ENCODE measurements at places on chromosomes 2 and 18. TPM values are rescaled to one million over a fixed set of nuclear protein-coding genes. Genes with fewer than 3 reads are reported as not detected.

The SETBP1 gene
- 1.3 TPM for total RNA-seq

The FNDC4 gene
- 24.5 TPM for total RNA-seq

The SLC5A7 gene
- total RNA-seq, result not detected

The LOXL3 gene
- 147 TPM for total RNA-seq

The CYS1 gene
- total RNA-seq, result 0.58 TPM

The C2orf78 gene
- not detected for total RNA-seq

The NEUROD1 gene
- total RNA-seq, result not detected

The ACVR1C gene
- total RNA-seq, result 0.85 TPM

The STARD6 gene
- 0.28 TPM for total RNA-seq

The PROC gene
- total RNA-seq, result under 0.01 TPM

The UPP2 gene
- total RNA-seq, result not detected

The IFT172 gene
- total RNA-seq, result 26.8 TPM

The ELOA2 gene
- total RNA-seq, result not detected

The MYCN gene
- not detected for total RNA-seq

The EML6 gene
- total RNA-seq, result 0.58 TPM

The SERPINB5 gene
- total RNA-seq, result under 0.01 TPM

The EGR4 gene
- total RNA-seq, result not detected

The ATG9A gene
- 36.4 TPM for total RNA-seq

The FOXD4L1 gene
- 0.19 TPM for total RNA-seq

The CHST10 gene
- total RNA-seq, result 8.6 TPM

The DYNC2LI1 gene
- 17.1 TPM for total RNA-seq

The RAB27B gene
- 5.9 TPM for total RNA-seq

The SMPD4 gene
- total RNA-seq, result 10.4 TPM

The GCG gene
- total RNA-seq, result not detected

The HTR2B gene
- 13.0 TPM for total RNA-seq

The CDK15 gene
- 0.56 TPM for total RNA-seq

The REG1B gene
- total RNA-seq, result not detected

The TCF23 gene
- not detected for total RNA-seq

The CFAP53 gene
- 0.85 TPM for total RNA-seq

The CD226 gene
- under 0.01 TPM for total RNA-seq

The PPM1G gene
- total RNA-seq, result 167 TPM

The MOGAT1 gene
- total RNA-seq, result not detected

The GALNT1 gene
- total RNA-seq, result 190 TPM

The ABCG5 gene
- not detected for total RNA-seq

The PTPRN gene
- 12.7 TPM for total RNA-seq

The TUBB8B gene
- not detected for total RNA-seq

The SERPINB11 gene
- not detected for total RNA-seq

The L3MBTL4 gene
- under 0.01 TPM for total RNA-seq

The CCDC74B gene
- total RNA-seq, result 2.3 TPM
